ENCODE measurements at places on chromosomes 1 and 21.

- no peak for DNase-seq
Measured at GRCh38 chr1:53110370-53111072, 31.9 kb downstream of the SLC1A7 start.

DNA sequence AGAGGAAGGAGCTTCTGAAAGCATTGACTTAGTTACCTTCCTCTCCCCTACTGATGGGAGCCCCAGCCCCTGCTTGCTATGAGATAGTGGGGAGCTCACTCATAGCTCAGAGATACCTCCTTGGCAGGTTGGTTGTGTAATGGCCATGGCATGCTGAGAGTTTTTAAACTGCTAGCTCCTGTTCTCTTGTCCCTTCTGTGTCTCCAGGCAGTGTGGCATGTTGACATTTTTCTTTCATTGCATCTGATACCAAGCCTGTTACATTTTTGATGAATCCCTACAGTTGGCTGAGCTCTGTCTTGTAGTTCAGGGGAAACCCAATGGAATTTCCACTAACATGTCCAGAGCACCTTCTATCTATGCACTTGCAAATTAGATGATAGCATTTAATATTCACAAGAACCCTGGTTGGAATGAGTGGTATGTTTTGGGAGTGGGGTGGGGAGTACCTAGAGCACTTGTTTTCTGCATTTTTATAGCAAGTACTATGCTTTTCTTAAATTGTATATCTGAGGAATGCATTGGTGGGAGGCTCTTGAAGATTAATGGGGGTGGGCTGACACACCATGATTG lies 39.1 kb upstream of the EFCAB14 start:
- no peak for DNase-seq

DNA sequence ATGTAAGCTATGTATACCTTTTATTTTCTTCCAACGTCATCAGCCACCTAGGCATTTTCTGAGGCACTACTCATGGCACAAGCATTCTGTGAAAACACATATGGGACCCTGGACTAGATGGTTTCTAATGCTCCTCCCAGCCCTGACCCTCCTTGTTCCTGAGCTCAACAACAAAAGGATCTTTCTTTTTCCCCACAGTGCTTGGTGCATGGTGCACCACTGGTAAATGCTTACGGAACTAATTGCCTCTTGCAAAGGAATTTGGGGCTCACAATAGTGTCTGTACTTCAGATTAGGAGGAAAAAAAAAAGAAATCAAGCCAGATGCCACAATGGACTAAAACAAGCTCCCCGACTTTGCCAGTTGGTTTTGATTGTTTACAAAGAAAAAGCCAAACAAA lies 390.5 kb downstream of the PLPP3 start:
- peak; percentile 21 for DNase-seq

- no peak for DNase-seq
Measured at GRCh38 chr1:8926707-8927694, 18.7 kb upstream of the CA6 start.

DNA sequence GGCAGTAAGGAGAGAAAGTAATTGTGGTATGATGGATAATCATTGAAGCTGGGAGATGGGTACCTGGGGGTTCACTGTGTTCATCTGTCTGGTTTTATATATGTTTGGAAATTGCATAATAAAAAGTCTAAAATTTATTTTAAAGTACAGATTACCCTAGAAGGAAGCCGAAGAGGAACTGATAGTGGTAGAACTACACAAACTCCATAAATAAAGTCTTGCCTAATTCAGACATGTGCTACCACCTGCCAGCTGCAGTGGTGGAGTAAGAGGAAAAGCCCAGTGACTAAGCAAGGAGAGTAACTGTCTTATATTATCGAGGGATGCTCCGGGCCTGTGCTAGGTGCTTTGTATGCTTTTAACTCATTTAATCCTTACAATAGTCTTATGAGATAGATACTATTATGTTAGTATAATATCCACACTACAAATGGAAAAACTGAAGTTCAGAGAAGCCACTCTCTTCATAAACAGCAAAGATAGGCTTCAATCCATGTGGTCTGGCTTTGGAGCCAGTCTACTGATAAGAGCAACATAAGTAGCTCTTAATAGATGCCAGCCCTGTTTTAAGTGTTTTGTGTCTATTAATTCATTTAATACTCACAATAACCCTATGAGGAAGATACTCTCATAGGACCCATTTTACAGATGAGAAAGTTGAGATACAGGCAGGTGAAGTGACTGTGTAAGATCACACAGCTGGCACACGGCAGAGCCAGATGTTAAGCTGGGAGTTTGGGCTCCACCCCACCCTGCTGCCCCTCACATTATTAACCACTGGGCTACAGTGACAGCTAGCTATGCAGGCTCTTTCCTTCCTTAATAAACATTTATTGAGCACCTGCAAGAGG lies 56.8 kb upstream of the HNRNPU start:
- no peak for DNase-seq

DNA sequence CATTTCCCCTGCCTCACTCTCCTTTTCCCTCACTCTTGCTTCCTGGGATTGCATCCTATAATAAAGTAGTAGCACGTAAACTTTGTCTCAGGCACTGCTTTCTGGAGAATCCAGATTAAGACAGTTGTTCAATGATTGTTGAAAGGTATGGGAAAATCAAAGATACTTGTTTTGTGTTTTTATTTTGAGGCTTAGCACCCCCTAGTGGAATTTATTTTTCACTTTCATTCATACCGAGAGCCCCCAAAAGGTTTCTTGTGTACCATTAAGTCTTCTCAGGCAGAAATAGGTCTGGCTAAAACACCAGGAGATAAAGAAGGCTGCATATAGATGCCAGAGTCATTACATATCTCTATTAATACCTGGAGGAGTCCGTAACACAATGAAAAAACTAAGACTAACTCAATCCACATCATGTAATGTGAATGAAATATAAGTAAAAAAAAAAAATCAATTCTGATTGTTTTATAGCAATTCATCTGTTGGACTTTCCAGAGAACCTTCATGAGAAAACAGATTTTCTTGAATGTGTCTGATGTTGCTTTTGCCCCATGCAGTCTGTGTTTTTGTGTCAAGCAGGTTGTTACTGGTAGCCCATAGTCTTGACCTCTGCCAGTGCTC lies 103.5 kb downstream of the RPE65 start:
- peak; percentile 22 for DNase-seq

DNA sequence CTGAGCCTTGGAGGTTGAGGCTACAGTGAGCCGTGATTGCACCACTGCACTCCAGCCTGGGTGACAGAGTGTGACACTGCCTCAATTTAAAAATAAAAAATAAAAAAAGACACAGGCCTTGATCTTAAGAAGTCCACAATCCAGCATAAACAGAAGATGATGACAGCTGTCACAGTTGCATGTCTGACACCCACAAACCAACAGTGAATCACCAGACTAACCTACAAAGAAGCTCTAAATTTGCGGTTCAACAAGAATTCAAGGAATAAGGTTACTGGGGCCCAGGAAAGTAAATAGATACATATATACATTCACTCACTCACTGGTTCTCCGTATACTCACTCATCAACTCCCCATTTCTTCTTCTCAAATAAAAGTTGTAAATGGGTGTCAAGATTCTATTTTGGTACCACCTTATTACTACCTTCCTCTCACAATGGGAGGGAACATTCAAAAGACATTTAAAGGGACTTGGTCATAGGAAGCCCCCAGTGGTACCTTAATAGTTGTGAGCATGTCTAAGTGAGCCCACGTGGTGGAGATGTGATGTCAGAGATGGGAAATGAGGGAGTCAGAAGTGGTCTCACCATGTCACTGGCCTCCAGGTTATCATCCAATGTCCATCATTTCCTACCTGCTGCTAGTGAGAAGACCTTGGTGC lies 66.9 kb upstream of the PRDX6 start:
- no peak for DNase-seq

DNA sequence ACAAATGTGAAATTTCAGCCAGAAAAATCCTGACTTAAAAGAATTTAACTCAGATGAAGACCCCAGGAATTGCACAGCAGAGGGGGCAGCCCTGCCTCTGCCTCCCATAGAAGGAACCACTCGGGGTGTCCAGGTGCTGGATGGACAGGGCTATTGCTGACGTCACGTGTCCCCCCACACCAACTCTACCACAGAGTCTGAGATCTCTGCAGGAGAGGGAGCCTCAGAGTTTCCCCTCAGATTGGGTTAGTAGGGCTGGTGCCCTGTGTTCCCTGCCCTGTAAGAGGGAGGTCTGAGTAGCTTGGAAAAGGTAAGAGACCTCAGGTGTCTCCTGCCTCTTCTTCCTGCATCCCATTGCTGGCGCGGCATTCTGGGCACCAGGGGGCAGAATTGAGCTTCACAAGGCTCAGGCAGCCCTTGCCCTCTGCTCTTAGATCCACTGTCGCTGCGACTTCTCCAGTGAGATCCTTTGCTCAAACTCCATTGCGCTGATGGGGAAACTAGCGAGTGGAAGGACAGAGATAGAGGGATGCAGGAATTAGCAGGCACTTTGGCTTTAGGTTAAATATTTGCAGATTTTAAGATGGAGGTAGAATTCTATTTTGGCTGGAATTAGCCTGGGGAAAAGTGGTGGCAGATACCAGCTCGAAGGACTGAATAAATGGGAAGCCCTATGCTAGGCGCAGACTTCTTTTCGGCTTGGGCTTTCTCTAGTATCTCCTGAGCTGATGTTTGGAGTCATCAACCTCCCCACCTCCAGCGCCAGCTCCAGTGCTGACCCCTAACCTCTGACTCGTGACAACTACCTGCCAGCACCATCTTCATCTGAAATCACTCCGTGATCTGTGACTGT lies 42.8 kb upstream of the DMBX1 start:
- DNase-seq: peak; percentile 73

DNA sequence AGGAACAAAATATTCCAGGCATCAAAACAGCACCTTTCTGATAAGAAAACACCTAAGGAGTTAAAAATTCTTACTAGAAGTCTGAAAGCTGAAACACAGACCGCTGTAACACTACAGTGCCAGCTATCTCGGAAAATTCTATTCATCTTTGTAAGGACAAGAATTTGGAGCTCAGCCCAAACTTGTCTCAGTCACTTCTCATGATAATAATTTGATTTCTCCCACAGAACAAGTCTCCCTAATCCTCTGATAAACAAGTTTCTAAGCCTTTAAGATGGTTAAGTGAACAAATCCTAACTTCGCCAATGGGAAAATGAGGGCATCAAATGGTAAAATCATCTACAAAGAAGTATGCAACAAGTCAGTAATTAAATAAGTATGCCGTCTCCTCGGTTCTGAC lies 59.9 kb downstream of the SIPA1L2 start:
- DNase-seq: no peak

DNA sequence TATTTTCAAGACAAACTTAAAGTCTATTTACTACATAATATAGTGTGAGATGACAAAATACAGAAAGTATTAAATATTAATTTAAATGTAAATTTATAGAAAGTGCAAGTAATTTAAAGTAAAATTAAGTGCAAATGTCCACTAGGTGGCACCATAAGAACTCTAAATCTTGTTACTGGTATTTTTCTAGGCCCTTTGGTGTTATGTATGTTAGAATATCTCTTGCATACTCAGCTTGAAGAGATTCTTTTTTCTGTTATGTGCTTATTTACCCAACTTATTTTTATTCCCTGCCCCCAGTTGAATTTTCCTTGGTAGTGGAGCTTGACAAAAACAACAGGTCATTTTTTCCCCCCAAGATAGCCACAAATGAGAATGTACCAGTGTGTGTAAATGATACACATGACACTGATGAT lies 71.5 kb downstream of the RPS6KC1 start:
- peak; percentile 64 for DNase-seq

DNA sequence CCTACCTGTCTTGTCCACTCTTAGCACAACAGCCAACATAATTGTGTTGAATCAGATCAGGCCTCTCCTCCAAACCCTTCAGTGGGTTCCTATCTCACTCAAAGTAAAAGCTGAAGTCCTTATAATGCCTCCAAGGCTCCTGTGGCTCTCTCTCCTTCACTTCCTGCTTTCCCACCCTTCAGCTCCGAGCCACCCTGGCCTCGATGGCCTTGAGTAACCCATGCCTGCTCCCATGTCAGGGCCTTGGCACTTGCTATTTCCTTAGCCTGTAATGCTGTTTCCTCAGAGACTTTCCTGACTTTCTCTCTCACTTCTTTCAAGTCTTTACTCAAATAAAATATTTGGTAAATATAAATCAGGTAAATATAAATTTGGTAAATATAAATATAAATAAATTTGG lies 8.1 kb upstream of the PLEKHM2 start:
- DNase-seq: no peak

GRCh38 chr21:43268804-43269186 lies 100.0 kb downstream of the CRYAA start:
- DNase-seq: no peak

DNA sequence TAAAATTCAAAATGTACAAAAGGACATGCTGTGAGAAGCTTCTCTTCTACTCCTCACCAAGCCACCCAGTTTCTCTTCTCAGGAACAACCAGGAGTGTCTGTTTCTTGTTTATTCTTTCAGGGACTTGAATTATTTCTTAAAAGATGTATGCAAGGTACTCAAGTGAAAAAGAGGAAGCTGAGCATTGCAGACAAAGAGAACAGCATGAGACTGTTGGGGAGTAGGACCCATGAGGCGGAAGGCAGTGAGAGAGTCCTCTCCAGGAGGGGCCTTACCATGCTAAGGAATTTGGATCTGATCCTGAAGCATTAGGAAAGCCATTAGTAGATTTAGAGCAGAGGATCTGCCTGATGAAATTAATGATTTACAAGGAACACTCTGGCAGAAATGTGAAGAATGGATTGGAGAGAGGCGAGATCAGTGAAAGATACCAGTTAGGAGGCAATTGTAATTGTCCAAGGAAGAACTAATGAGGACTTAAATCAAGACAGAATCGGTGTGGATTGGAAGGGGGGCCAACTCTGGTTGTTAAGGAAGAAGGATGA lies 14.7 kb upstream of the SSX2IP start:
- no peak for DNase-seq

DNA sequence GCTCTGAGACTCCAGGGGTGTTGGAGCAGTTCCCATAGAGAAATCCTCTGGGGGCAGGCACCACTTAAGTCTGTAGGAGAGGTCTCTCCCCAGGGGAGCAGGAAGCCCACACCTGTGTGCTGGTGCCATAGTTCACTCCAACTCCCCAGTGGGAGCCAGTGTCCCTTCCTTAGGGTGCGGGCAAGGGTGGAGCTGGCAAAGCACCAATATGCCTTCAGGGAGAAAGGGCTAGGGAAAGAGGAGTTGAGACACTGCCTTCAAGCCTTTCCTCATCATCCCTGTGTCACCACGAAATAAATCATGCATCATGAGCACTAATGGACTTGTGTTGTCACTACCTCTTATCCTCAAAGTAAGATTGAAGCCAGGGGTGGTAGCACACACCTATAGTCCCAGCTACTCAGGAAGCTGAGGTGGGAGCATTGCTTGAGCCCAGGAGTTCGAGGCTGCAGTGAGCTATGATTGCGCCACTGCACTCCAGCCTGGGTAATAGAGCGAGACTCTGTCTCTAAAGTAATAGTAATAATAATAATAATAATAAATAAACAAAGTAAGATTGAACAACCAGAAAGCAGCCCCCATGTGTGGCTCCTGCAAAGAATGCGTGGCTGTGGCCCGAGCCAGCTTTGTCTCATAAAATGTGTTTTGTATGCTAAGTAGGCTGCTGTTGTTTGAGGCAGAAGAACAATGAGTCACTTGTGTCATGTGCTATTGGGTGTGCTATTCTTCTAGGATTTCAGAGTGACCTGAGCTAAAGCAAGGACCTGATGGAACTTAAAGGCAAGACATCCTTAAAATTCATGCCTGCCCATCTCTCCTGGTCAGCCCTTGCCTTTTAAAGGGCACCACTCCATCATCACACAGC lies 6.7 kb upstream of the TIE1 start:
- peak; percentile 83 for DNase-seq

Data from midbrain (tissue), 1 donor.